ELF-1 (cell line): ENCODE measurements at places on chromosomes 16 and 17.

DNA sequence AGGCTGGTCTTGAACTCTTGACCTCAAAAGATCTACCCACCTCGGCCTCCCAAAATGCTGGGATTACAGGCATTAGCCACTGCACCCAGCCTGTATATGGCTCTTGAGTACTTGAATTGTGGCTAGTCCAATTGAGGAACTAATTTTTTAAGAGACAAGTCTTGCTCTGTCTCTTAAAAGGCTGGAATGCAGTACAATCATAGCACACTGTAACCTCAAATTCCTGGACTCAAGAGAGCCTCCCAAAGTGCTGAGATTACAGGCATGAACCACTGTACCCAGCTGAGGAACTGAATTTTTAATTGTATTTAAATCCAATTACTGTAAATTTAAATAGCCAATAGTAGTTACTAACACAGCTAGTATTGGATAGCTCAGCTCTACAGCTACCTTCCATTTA is 50.6 kb downstream of the MED13 start:
- no peak for DNase-seq

GRCh38 chr16:2857451-2858244 is at the start of gene PRSS22:
PRSS22 (minus strand) TSS chr16:2858170; CDS start chr16:2858104, 66 bp downstream.
- peak; percentile 61 for DNase-seq

GRCh38 chr17:11244776-11245175 is 3.8 kb downstream of the SHISA6 start:
- DNase-seq = no peak

DNA sequence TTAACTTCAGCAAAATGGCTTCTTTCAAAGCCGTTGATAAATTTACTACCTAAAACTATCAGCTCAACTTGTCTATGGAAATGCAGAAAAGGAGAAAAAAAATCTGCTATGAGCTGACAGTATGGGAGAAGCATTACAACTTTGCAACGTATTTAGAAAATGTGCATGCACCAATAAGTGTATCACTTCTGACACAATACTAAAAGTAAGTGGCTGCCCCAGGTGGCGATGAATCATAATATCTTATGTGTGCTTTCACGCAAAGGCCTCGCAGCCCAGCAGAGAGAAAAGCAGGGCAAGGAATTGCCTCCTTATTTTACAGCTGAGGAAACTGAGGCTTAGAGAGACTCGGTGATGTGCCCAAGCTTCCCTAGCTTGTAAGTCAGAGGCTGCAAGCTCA is 101.8 kb downstream of the SALL1 start:
- DNase-seq = no peak

DNA sequence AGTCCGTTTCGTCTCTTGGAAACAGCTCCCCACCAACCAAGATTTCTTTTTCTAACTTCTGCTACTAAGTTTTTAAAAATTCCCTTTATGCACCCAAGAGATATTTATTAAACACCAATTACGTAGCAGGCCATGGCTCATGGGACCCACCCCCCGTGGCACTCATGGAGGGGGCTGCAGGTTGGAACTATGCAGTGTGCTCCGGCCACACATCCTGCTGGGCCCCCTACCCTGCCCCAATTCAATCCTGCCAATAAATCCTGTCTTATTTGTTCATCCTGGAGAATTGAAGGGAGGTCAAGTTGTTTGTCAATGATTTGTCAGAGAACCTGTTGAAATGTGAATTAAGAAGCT is 48.2 kb downstream of the IL21R start:
- no peak for DNase-seq

GRCh38 chr16:30416624-30417528 is 9.5 kb downstream of the ZNF771 start:
- peak; percentile 66 for DNase-seq

- DNase-seq = peak; percentile 72
Observed at GRCh38 chr16:22161999-22162655, at the start of gene SDR42E2. SDR42E2 (plus strand) TSS chr16:22162506; CDS start chr16:22165583, 3,077 bp downstream.

DNA sequence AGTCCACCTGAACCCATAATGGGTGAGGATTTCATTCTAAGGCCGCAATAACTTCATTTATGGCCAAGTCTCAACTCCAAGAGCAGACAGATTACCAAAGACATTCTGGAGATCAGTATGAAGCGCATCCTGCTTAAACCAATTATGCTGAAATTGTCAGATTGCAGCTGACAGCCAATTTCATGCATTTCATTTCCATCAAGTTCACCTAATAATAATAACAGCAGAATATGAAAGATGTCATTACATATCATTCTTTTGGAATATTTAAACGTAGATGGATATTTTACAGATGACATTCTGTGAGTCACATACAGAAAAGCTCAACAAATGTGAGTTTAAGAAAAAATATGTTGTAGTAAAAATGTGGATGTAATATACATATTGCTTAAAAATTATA is 54.9 kb upstream of the NACA2 start:
- DNase-seq = no peak

- peak; percentile 55 for DNase-seq
Observed at GRCh38 chr17:81684442-81684911, 666 bp downstream of the HGS start.

- peak; percentile 33 for DNase-seq
Observed at GRCh38 chr17:12046786-12047185, 26.1 kb downstream of the MAP2K4 start.

- no peak for DNase-seq
Observed at GRCh38 chr17:1273492-1274244, 3.4 kb downstream of the BHLHA9 start.

GRCh38 chr16:4297480-4297879 is 18.4 kb upstream of the GLIS2 start:
- DNase-seq = no peak

DNA sequence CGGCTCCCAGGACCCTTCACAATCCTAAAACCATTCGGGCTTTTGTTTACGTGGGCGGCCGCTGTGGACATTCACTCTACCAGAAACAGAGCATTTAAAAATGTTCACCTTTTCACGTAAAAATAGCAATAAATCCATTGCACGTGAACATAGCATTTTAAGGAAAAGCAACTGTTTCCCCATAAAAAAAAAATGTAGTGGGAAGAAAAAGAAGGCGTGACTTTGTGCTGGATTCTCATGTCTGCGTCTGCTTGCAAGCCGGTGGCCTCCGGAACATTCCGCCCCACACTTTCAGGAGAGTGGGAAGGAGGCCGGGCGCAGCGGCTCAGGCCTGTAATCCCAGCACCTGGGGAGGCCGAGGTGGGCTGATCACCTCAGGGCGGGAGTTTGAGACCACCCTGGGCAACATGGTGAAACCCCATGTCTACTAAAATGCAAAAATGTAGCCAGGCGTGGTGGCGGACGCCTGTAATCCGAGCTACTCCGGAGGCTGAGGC is 13.4 kb upstream of the GNG13 start:
- DNase-seq = no peak

GRCh38 chr17:10096596-10096995 is 101.8 kb downstream of the GAS7 start:
- DNase-seq = no peak

GRCh38 chr17:54013072-54013471 is 190.3 kb downstream of the KIF2B start:
- DNase-seq = no peak

DNA sequence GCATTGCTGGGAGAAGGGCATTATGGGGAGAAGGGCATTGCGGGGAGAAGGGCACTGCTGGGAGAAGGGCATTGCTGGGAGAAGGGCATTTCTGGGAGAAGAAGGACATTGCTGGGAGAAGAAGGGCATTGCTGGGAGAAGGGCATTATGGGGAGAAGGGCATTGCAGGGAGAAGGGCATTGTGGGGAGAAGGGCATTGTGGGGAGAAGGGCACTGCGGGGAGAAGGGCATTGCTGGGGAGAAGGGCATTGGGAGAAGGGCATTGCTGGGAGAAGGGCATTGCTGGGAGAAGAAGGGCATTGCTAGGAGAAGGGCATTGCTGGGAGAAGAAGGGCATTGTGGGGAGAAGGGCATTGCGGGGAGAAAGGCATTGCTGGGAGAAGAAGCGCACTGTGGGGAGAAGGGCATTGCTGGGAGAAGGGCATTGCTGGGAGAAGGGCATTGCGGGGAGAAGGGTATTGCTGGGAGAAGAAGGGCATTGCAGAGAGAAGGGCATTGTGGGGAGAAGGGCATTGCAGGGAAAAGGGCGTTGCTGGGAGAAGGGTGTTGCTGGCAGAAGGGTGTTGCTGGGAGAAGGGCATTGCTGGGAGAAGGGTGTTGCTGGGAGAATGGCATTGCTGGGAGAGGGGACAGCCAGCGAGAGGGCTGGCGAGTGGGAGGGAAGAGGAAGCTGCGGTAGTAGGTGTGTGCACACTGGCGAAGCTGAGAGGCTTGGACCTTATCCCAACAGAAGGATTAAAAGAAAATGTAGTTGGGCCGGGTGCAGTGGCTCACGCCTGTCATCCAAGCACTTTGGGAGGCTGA is 4.6 kb upstream of the PYDC1 start:
- no peak for DNase-seq

- DNase-seq = no peak
Observed at GRCh38 chr17:82984751-82985427, 94.5 kb upstream of the METRNL start.

DNA sequence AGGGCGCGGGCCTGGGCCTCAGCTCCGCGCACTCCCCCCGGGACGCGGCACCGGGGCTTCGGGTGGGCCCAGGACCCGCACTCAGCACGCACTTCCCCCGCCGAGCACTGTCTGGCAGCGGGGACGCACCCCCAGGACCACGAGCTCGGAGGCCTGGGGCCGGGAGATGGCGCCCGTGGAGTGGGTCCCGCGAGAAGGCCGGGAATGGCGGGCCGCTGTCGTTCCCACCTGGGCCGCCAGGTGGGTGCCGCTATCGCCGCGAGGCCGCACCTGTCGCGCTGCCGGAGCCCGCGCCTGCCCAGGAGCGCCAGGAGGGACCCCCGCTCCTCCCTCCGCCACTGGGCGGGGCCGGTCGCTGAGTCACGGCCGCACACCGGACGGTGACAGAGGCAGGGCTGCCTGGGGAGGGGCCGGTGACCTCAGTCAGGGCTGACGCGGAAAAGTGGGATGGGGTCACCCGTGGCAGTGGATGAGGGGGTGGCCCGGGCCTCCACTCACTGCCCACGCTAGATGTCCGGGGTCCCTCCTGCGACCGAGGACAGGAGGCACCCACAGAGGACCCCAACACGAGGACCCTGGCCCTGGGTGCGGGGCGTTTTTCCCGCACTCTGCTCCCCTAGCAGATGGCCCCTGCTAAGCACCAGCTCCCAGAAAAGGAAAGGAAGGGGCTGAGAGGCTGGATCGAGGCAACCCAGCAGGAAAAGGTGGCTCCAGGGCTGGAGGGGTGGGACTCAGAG is 6.9 kb upstream of the ACTG1 start:
- DNase-seq = peak; percentile 63

DNA sequence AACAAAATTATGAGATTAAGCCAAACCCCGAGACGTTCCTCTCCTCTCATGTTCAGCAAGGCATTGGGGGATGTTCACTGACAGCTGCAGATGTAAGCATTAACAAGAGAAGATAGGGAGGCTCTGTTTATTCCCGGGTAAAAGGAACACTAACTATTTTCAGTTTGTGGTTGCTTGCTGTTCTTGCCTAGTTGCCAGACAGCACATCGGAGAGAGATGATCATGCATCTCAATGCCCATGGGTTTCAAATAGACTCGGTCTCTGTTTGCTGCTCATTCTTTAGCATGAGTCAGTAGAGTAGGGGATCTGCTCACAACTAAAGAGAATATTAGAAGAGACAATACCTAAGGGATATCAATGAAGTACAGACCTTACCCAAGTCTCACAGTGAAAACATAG is 78.3 kb downstream of the TMEM100 start:
- no peak for DNase-seq
